ENCODE measurements at places on chromosomes 6 and 20.

- peak; percentile 70 for DNase-seq
Measured at GRCh38 chr20:63942250-63942951, 13.8 kb downstream of the UCKL1 start.

- peak; percentile 10 for DNase-seq
Measured at GRCh38 chr6:170091000-170091638, 199.8 kb downstream of the DLL1 start.

- DNase-seq = no peak
Measured at GRCh38 chr6:117130125-117130524, 135.2 kb upstream of the VGLL2 start.

DNA sequence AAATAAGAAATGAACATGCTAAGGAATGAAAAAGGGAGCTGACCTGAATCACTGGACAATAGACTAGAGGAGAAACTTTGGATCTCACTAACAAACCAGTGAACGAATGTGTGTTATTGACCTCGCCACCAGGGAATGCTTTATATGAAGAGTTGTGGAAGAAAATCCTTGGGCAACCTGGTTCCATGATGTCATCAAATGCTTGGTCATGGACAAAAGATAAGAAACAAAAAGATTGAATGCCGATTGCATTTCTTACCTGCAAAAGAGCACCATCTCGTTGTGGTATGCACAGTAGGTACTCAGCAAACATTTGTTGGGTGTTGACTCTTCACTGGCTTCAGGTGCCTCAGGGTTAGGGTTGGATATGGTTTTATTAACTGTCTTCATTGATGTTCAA, 165.2 kb upstream of the TSHZ2 start:
- DNase-seq = no peak

- no peak for DNase-seq
Measured at GRCh38 chr6:143531720-143532499, 20.4 kb upstream of the FUCA2 start.

GRCh38 chr6:135403584-135403983, 94.0 kb downstream of the AHI1 start:
- DNase-seq = no peak

GRCh38 chr6:25381077-25381476, 101.9 kb downstream of the CARMIL1 start:
- DNase-seq = no peak

DNA sequence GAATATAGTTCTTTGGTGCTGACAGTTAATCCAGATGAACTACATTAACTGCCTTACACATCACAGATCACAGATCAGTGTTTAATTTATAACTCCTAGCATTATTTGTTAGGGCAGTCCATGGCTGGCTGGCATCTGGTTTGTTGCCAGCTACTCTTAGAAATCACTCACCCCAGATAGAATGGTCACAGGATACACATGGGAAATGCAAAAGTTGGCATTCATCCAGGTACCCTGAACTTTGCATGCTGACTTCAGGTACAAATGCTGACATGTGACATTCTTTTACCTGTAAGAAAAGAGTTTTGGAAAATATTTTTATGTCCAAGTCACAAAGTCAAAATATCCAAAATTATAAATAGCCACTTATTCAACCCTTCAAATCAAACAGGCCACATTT, 20.2 kb downstream of the FBXL4 start:
- no peak for DNase-seq

DNA sequence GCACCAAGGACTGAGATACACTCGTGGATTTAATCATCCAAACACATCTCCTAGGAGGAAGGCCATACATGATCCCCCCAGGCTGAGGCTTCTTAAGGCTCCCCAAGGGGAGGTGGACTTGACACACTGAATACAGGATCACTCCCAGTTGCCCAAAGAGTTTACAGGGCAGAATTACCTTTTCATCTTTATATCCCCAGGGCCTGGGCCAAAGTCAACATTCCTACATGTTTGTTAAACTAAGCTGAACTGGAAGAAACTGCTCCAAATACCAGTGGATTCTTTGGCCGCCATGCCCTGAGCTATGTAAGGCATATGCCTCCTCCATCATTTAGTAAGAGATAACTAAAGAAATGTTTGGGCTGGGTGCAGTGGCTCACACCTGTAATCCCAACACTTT, 22.2 kb upstream of the SERPINB1 start:
- no peak for DNase-seq

- no peak for DNase-seq
Measured at GRCh38 chr6:81797591-81797990, 45.1 kb upstream of the TENT5A start.

GRCh38 chr6:16409531-16410441, 171.4 kb downstream of the GMPR start:
- DNase-seq = peak; percentile 79

GRCh38 chr20:36815454-36816091, 42.0 kb upstream of the DSN1 start:
- DNase-seq = no peak

DNA sequence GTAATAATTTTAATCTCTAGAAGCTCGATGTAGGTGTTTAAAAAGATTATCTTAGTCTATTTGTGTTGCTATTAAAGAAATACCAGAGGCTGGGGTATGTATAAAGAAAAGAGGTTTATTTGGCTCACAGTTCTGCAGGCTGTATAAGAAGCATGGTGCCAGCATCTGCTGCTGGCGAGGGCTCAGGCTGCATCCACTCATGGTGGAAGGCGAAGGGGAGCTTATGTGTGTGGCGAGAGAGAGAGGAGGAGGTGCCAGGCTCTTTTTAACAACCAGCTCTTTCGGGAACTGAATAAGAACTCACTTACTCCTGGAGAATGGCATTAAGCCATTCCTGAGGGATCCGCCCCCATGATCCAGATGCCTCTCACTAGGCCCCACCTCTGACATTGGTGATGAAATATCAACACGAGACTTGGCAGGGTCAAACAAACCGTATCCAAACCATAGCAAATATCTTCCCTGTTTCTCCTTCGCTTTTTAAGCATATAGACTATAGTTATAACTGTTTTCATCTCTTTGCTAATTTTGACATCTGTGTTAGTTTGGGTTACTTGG, 24.5 kb downstream of the CHMP4B start:
- DNase-seq = no peak

DNA sequence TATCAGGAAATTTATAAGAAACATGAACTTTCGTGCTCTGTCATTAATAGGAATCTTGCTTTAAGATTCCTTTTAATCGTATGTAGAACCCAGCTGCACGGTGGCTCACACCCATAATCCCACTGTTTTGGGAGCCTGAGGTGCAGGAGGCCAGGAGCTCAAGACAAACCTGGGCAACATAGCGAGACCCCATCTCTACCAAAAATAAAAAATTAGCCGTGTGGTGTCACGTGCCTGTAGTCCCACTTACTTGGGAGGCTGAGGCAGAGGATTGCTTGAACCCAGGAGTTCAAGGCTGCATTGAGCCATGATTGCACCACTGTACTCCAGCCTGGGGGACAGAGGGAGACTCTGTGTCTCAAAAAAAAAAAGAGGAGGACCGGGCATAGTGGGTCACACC, 7.4 kb downstream of the PTPRA start:
- DNase-seq = no peak

DNA sequence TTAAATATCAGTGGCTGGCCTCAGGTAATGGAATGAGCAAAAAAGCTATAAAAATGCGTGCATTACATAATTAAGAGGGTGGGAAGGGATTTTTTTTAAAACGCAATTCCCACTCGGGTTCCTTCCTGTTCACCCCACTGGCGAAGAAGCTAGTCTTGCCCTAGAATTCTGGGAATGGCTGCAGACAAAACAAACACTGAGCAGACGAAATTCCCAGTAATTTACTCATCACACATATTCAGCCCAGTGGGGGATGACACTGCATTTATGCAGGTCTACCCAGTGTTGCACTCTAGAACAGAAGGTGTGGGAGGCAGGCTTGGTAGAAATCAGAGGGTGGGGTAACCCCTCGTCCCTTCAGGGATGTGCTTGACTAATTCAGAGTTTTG, 2695.0 kb upstream of the DEFB115 start:
- DNase-seq = no peak

DNA sequence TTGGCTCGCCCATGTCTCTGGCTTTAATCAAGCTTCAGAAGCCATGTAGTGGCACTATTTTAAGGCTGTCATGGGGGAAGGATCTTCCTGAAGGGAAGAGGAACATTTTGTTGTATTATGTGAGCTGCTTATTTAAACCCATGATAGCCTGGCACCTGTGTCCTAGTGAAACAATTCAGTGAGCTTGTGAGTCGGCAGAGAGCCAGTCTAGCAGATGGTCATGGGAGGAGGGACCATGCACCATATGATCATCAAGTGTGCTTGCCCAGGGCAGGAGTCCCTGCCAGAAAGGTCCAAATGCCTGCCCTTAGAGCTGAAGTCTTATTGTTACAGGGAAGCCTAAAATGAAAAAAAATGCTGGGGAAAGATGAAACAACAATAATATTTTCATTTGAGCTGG, 132.9 kb downstream of the PRDM13 start:
- DNase-seq = no peak

- DNase-seq = no peak
Measured at GRCh38 chr6:123733180-123733579, 70.5 kb upstream of the NKAIN2 start.
